ENCODE measurements at places on chromosomes 13 and 19.

GRCh38 chr13:111789011-111789410, 277.9 kb upstream of the SOX1 start:
- DNase-seq = no peak

DNA sequence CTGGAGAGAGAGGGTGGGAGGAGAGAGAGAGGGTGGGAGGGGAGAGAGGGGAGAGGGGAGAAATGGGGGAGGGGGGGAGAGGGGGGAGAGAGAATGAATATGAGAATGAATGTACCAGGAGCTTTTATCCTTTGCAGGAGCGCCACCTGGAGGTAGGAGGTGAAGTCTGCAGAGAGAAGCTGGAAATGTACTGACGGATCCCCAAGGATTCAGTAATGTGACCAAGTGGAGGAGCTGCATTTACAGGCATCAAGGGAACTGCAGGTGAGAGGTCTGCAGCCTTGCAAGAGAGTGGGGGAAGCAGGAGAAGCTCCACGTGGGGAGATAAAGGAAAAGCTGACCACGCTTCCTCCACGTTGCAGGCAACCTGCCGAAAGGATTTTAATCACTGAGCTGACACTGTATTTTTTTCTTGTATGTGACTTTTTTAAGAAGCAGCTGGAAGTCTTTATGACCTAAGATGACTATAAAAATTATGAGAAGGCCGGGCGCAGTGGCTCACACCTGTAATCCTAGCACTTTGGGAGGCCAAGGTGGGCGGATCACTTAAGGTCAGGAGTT, 33.7 kb downstream of the VSTM1 start:
- peak; percentile 71 for DNase-seq

GRCh38 chr13:66312312-66313087, 917.6 kb downstream of the PCDH9 start:
- DNase-seq = no peak

DNA sequence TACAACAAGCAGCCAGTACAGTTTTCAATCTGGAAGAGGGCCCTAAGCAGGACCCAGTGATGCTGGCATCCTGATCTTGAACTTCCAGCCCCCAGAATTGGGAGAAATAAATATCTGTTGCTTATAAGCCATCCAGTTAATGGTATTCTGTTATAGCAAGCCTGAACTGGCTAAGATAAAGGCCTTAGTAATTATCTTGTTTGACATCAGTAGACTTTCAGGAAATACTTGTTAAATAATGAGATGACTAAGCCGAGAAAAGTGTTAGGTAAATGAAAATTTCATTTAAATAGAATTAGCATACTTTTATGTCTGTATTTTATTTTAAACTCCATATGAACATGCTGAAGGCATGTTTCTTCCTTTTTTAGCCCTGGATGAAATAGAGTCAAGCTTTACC, 188.2 kb downstream of the OLFM4 start:
- no peak for DNase-seq

DNA sequence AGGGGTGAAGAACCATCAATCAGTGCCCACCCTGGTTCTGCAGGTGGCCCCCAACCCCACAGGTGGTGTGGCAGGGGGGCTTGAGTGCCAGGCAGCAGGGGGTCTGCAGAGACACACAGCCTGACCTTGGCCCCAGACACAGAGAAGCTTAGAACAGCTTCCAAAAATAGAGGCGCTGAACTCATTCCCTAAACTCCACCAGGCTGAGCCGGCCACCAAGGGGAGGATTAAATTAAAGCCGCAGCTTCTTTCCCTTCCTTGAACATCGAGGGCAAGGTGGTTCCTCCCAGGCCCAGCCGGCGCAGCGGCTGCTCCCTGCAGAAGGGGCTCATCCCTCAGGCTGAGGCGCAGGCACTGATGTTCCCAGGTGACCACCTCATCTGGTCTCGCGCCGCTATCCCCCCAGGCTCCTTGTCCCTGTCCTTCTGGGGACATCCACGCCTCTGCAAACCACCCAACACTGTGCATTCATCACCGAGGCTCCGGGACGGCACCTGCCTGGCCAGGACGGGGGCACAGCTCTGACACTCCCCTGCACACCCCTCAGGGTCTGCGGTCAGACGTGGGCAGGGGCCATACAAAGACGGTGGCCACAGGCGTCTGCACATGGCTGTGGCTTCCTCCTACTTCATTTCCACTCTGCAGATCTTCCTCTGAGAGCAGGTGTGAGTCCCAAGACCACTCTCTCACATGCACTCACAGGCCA, 30.9 kb downstream of the LAMP1 start:
- DNase-seq = peak; percentile 15

GRCh38 chr13:81021284-81021840, 680.4 kb upstream of the SPRY2 start:
- no peak for DNase-seq

DNA sequence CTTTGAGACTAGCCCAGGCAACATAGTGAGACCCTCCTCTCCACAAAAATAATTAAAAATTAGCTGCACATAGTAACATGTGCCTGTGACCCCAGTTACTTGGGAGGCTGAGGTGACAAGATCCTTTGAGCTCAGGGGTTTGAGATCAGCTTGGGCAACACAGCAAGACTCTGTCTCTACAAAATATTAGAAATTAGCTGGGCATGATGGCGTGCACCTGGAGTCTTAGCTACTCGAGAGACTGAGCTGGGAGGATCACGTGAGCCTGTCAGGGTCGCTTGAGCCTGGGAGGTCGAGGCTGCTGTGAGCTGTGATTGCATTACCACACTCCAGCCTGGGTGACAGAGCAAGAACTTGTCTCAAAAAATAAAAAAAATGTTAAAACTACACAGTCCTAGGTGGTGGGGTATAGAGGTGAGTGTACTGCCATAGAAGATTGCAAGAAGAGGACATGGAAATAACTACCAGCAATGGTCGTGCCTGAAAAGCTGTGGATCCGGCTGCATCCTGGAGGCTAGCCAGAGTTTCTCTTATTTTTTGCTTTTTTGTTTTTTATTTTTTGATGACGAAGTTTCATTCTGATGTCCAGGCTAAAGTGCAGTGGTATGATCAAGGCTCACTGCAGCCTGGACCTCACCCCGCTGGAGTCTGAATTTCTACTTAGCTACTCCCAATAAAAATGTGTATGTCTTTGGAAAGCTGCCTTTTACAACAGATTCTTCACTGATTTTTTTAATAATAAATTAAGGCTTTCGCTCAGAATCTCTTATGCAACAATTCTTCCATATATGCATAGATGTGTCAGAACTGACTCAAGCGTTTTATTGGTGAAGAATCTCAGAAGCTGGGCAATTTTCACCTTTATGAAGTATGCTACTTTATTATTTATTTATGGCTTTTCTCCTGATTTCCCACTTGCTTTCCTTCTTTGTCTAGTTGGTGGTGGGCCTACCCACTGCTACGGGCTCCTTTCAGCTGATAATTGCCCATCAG, 393.8 kb downstream of the TSHZ3 start:
- DNase-seq = no peak

GRCh38 chr13:84641491-84641890, 759.2 kb upstream of the SLITRK1 start:
- DNase-seq = no peak

- peak; percentile 30 for DNase-seq
These were observed at the start of gene CYP2S1 for GRCh38 chr19:41192574-41193429. TSS of gene CYP2S1 (plus strand) at chr19:41193219. CDS start at chr19:41193265, 46 bp downstream.

- DNase-seq = no peak
These were observed 3.0 kb upstream of the WDFY2 start for GRCh38 chr13:51581148-51581820.

DNA sequence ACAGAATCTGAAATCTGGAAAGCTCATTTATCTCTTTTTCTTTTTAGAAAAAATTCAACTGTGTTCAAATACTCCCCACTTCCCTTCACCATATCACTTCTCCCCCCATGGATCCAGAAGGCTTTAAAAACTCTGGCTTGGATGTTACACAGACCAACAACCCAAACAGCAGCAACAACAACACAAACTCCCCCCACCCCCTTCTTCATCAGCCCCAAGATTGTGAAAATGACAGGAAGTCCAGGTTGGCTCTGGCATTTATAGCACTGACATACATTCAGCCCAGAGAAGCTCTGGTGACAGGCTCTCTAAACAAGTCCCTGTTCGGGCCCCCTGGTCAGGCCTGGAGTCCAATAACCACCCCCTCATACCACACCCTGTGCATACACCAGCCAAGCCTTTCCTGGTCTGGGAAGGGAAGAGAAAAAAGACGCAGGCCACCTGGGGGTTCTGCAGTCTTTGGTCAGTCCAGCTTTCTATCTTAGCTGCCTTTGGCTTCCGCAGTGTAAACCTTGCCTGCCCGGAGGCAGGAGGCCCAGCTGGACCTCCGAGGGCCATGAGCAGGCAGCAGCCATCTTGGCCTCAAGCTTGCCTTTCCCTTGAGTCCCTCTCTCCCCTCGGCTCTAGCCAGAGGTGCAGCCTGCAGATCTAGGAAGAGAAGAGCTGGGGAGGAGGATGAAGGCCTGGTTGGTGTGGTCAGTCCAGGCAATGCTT, 6.8 kb downstream of the CDX2 start:
- DNase-seq = no peak

GRCh38 chr13:99193152-99193551, 7.5 kb upstream of the UBAC2 start:
- DNase-seq = no peak

DNA sequence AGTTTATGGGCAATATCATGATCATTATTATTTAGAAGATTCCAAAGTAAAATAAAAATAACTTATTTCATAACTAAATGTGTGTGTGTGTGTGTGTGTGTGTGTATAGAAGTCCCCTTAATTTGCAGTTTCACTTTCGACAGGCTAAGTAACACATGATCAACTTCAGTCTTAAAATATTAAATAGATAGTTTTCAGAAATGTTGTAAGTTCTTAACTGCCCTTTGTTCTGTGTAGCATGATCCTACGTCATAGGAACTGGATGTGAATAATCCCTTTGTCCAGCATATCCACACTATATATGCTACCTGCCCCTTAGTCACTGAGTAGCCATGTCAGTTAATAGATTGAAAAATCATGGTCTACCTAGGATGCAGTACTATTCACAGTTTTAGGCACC, 1863.5 kb upstream of the PCDH20 start:
- no peak for DNase-seq

- DNase-seq = no peak
These were observed 122.9 kb upstream of the MAB21L1 start for GRCh38 chr13:35599384-35599783.

GRCh38 chr19:46144756-46145155, 3.3 kb upstream of the IGFL2 start:
- DNase-seq = no peak

DNA sequence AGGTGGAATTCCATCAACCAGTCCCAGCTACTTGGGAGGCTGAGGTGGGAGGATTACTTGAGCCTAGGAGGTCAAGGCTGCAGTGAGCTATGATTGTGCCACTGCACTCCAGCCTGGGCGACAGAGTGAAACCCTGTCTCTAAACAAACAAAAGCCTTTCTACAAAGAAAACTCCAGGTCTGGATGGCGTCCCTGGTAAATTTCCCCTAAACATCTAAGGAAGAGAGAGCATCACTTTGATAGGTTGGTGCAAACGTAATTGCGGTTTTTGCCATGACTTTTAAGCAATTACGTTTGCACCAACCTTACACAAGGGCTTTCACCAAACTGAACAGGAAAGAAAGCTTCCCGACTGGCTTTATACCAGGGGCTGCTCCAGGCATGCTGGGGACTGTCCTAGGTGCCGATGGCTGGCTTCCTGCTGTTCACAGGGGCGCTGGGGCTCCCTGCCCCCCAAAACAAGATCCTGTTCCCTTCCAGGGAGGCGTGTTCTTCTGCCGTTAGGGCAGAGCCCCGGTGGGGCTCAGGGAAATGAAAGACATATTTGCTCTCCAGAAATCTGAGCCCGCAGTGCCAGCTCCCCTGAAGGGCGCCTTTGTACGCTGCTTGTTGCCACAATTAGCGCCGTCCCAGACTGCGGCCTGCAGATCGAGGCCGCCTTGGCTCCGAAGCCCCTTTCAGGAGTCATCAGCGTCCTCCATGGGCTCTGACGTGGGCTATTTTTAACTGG, 38.7 kb upstream of the KLF2 start:
- no peak for DNase-seq

- DNase-seq = no peak
These were observed 181.7 kb upstream of the RFC3 start for GRCh38 chr13:33636243-33636642.

DNA sequence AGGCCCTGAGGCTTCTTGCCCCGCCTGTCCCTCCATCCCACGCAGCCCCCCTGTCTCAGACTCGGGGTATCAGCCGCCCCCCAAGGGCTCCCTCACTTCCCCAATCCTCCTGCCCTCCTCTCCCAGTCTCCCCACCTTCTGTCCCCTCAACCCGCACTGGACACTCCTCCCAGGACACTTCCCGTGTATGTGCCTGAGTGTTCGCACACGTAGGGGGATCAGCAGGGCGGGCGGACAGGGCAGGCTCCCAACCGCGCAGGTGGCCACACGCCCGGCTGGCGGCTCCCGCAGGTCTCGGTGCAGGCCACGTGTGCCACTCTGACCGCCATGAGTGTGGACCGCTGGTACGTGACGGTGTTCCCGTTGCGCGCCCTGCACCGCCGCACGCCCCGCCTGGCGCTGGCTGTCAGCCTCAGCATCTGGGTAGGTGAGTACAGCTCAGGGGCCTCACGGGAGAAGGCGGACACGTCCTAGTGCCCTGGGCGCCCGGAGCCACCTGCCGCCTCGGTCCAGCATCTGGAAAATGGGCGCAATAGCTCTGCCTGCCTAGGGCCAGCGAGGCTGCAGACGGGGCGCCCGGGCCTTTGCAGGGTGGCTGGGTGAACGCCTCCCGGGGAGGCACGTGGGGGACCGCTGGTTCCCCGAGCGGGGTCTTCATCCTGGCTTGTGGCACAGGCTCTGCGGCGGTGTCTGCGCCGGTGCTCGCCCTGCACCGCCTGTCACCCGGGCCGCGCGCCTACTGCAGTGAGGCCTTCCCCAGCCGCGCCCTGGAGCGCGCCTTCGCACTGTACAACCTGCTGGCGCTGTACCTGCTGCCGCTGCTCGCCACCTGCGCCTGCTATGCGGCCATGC, 2.3 kb downstream of the KISS1R start:
- peak; percentile 71 for DNase-seq

GRCh38 chr19:17748884-17749638, 2.2 kb upstream of the FCHO1 start:
- DNase-seq = no peak

- DNase-seq = no peak
These were observed 43.4 kb downstream of the BICRA start for GRCh38 chr19:47652285-47652684.

DNA sequence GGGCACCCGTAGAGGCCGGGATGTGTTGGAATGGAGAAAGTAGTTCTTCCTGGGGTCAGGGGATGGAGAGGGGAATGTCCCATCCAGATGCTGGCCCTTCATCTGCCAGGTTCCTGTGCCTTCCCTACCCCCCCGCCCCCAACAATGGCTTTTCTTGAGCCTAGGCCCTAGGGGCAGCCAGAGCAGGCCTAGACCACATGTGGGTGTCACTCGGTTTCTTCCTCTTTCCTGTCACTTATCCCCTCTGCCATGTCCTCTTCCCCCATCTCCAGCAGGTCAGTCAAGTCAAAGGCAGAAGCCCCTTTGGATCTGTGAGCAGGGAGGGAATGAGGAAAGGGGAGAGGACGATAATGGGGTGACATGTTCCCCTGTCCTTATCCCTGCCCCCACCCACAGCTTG, 36.4 kb downstream of the LYL1 start:
- no peak for DNase-seq

GRCh38 chr19:30228835-30229524, 143.2 kb upstream of the ZNF536 start:
- DNase-seq = no peak

- DNase-seq = peak; percentile 15
These were observed 98.2 kb downstream of the ING1 start for GRCh38 chr13:110811771-110812120.

GRCh38 chr13:76132532-76132931, 496.4 kb downstream of the LMO7 start:
- no peak for DNase-seq
